Stimulated activated CD8-positive, alpha-beta memory T cell treated with anti-CD3 and anti-CD28 coated beads, Interleukin-4, amount 100 ng/mL, for 24 hours (primary cell): ENCODE measurements at places on chromosomes 1 and 21.
A peak's percentile ranks its signal among the peaks of the same experiment; 100 is the strongest.

DNA sequence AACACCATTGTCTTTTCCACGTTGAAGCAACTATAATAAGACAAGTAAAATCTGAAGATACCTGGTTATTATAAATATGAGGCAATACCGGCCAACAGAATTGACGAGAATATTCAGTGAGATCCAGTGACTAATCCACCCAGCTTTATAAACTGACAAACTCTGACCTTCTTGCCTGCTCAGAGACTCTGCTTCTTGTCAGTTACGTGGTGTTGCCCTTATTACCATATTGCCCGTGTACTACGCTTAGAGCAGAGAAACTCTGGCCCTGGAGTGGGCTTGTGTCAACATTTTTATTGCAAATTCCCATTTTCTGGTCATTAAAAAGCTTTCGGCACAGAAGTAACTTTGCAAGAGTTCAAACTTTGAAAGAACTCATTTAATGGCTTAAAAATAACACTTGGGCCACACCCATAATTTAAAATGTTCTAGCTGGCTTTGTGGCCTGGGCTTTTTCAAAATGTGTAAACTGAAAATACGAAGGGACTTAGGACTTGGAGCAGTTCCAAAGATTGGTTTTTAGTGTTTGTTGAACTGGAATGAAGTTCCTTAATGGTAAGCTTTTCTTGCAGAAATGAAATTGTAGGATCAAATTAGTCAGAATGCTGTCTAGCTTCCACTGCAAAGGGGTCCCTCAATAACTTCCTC is 266.2 kb downstream of the LMO4 start:
- DNase-seq: no peak

- DNase-seq: no peak
Observed at GRCh38 chr1:222071387-222071786, 329.5 kb upstream of the DUSP10 start.

DNA sequence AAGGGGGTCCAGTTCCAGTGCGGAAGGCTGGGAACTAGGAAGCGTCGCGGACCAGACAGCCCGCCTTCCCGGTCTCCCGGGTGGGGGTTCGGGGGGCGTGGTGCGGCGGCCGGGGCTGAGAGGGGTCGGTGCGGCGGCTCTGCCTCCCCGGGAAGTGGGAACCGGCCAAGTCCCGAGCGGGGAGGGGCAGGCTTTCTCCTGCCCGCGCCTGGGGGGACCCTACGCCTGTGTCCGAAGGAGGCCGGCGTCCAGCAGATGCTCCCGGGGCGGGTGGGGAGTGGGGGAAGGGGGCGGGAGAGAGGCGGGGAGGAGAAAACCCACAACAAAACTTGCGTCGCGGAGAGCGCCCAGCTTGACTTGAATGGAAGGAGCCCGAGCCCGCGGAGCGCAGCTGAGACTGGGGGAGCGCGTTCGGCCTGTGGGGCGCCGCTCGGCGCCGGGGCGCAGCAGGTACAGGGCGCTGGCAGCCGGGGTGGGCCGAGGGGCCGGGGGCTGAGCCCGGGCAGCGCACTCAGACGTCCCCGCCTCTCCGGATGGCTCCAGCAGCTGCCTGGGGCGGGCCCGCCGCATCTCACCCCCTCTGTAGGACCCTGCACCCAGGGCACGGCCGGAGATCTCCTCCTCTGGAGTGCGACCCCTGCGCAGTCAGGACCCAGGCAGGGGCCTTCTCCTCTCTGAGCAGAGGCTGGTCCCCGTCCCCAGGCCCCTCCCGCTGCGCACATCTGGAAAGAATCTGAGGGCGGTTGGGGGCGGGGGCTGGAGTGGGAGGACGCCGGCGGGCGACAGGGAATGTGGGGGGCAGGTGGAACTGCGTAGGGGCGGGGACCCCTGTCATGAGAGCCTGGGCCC is at the start of gene PODN:
PODN (plus strand) TSS at position 355 of the 849 bp plus-strand sequence. CDS start 7,643 bp downstream, outside the sequence.
- no peak for DNase-seq

DNA sequence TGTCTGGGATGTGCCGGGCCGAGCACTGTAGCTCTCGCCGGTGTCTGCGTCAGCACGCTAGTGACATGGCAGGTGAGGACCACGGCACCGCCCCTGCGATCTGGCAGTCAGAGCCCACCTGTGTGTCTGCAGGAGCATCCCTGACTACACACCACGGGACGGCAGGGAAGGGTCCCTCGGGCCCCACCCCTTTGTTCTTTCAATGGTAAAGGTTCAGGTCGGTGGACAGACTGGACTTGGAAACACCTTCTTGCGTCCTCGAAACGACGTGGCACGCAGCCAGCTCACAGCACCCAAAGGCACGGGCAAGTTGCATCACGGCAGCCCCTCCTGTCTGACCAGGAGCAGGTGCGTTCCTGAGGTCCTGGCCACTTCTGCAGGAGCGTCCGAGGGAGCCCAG is 3.7 kb upstream of the SAMD11 start:
- DNase-seq: no peak

DNA sequence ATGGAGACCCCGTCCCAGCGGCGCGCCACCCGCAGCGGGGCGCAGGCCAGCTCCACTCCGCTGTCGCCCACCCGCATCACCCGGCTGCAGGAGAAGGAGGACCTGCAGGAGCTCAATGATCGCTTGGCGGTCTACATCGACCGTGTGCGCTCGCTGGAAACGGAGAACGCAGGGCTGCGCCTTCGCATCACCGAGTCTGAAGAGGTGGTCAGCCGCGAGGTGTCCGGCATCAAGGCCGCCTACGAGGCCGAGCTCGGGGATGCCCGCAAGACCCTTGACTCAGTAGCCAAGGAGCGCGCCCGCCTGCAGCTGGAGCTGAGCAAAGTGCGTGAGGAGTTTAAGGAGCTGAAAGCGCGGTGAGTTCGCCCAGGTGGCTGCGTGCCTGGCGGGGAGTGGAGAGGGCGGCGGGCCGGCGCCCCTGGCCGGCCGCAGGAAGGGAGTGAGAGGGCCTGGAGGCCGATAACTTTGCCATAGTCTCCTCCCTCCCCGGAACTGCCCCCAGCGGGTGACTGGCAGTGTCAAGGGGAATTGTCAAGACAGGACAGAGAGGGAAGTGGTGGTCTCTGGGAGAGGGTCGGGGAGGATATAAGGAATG is 505 bp downstream of the LMNA start:
- DNase-seq: no peak

GRCh38 chr21:17726047-17726829 is 92.9 kb downstream of the C21orf91 start:
- DNase-seq: no peak

DNA sequence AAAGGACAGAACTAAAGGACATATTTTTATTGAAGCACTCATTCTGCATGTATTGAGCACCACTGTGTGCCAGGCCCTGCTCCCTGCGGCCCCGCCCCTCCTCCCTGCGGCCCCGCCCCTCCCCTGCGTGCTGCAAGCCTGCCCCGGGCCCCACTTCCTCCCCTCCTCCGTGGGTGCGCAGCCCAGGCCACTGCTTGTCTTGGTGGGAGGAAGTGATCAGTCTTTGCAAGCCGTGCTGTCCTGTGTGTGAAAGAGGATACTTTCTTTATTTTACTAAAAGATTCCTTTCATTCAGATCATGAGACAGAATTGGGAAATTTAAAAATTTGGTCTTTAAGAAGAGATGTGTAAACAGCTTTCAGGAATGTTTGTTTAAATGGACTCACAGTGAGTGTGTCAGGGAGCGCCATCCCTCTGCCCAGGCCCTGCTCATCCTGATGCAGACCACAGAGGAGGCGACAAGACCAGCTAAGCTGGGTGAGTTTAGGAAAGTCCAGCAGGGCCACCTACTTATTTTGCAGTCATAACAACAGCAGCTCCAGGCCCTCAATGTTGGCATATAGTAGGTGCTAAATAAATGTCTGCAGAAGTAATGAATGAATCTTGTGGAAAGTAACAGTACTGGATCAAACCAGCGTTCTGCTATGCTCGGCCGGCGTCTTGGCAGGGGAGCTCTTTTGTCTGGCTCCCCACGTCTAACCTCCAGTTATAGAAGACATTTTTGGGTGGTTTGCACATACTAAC is 88.3 kb upstream of the SELENON start:
- peak; percentile 34 for DNase-seq

DNA sequence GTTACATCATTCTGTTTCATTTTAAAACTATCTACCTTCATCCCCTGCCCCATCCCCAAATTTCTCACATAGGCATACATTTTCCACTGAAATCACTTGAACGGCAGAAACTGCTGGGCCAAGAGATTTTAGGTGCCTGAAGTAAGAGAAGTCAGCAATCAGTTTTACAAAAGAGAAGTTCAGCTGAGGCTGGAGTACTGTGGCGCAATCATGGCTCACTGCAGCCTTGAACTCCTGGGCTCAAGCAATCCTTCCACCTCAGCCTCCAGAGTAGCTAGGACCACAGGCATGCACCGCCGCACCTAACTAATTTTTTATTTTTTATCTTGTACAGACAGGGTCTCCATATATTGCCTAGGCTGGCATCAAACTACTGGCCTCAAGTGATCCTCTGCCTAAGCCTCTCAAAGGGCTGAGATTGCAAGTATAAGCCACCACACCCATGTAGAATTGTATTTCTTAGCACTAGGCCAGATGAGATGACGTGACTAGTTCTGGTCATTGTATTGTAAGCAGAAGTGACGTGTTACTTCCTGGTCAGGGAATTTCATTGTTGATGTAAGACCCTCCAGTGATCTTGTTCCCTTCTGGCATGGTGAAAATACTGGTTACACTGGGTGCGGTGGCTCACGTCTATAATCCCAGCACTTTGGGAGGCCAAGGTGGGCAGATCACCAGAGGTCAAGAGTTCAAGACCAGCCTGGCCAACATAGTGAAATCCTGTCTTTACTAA is 7.1 kb downstream of the BECN2 start:
- DNase-seq: no peak

GRCh38 chr1:246705368-246705767 is 18.8 kb upstream of the SCCPDH start:
- DNase-seq: no peak

DNA sequence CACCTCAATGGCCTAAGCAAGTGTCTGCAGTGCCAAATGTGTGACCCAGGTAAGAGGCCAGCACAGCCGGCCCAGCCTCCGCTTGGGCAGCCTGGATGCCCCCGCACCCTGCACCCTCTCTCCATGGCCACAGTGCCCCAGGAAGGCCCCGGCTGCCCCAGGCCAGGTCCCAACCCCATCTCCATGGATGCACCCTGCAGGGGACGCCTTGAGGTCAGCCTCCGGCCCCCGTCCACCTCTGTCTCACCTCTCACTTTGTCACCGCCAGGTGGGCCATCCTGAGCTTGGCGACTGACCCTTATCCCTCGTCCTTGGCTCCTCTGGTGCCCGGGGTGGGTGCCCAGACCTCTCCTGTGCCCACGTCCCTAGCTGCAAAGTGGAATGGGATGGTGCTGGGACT is 2.2 kb downstream of the TNFRSF14 start:
- DNase-seq: no peak

DNA sequence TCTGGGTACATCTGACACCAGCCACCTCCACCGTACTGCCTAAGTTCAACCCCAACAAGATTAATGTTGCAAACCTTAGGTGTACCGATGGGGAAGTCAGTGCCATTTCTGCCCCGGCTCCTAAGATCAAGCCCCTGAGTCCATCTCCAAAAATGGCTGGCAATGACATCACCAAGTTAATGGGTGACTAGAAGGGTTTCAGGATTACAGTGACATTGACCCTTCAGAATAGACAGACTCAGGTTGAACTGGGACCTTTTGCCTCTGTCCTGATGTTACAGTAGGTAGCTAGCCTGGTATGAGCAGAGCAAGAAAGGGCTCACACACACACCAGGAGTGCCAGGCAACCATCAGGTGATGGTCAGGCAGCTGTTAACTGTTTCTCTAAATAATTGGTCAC is 21.7 kb upstream of the ZMYM6 start:
- no peak for DNase-seq

DNA sequence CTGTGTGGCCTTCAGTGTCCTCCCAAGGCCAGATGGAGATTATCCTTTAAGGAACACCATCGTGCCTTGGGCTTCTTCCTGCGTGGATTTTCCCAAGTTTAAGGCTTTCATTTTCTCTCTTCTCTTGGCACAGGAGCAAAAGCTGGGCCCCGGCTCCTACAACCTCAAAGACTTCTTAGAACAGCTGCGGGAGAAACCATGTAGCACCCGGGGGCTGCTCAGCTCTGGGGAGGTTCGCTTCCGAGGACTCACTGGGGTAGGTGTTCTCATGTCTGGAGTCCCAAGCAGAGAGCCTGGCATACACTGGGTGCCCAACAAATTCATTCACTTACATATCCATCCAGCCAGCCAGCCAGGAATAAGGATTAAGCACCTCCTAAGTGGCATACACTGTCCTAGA is 6.6 kb upstream of the TTC22 start:
- no peak for DNase-seq

DNA sequence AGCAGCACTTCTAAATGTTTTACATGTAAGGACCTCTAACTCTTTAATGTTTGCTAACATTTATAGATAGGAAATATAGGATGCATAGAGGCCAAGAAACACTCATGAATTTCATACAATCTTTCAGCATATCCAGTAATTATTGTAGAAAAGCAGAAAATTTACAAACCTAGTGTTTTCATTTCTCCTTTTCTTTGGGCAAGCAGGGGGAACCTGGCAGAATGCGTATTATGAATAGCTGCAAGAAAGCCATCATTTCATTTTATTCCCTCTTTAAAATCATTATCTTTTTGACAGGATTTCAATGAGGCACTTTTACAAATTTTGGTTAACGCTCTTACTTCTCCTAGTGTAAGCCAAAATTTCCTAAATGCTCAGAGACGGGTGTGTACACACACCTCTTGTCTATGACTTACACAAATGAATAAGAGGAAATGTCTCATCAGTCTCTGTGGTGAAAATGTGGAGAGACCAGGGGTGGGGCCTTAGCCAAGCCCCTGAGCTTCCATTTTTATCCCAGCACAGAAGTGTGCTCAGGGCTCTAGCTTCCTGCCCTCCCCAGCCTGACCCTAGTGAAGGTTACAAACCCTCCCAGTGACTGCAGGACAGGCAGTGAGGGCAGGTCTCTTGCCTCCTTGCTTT is 91.6 kb downstream of the LRRC8C start:
- DNase-seq: peak; percentile 36

- no peak for DNase-seq
Observed at GRCh38 chr1:1563688-1564087, 11.0 kb downstream of the SSU72 start.

- no peak for DNase-seq
Observed at GRCh38 chr1:95095833-95096217, 21.3 kb upstream of the TLCD4 start.

GRCh38 chr1:4421986-4422385 is 232.4 kb upstream of the AJAP1 start:
- DNase-seq: no peak
